Activated CD4-positive, alpha-beta T cell treated with anti-CD3 and anti-CD28 coated beads for 24 hours (primary cell): ENCODE measurements at places on chromosomes 1 and 21.

- no peak for DNase-seq
Observed at GRCh38 chr1:233673947-233674431, 60.1 kb downstream of the KCNK1 start.

GRCh38 chr1:42765269-42765668, 1.6 kb downstream of the P3H1 start:
- no peak for DNase-seq

DNA sequence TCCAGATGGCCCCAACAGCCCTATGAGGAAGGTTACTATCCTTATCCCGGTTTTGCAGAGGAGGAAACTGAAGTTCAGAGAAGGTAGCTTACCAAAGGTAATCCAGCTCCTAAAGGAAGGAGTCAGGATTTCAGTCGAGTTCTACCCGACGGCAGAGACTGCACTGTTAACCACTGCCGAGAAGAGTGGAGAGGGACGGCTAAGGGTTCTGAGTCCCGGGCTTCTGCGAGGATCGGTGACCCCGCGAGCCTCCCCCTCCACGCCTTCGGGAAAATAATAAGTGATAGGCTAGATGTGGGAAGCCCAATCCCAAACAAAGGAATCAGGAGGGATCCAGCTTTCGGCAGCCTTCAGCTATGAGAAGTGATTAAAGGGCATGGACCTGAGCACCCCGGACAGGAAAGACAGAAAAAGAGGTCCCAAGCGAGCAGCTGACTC, 587 bp downstream of the TMEM53 start:
- no peak for DNase-seq

- no peak for DNase-seq
Observed at GRCh38 chr1:1809489-1809888, 31.2 kb upstream of the NADK start.

- DNase-seq, result no peak
Observed at GRCh38 chr1:40379785-40380452, 6.4 kb downstream of the SMAP2 start.

DNA sequence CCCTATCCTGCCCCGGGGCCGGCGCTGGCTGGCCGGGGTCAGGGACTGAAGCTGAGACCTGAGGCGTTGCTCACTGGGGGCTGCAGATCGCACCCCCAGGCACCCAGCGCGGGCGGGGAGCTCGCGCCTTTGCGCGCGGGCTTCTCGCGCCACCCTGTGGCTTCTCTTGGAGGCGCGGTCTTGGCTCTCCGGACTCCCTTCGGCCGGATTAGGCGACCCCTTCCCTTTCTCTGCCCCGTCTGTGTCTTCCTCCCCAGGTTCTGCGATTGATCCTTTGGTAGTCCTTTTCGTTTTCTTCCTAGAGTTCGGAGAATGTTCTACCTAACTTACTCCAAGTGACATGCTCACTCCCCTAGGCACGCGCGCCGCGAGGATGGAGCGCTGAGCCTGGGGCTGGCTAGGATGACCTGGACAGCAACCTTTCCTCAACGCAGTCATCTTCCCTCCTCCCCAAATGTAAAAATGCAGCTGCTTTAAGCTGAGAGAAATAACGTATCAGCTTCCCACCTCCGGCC, 495 bp upstream of the NTRK1 start:
- peak; percentile 40 for DNase-seq

- DNase-seq, result no peak
Observed at GRCh38 chr1:28111157-28111556, 22.7 kb upstream of the EYA3 start.

- DNase-seq, result no peak
Observed at GRCh38 chr21:17848228-17848627, 29.1 kb upstream of the C21orf91 start.

- peak; percentile 72 for DNase-seq
Observed at GRCh38 chr1:157156058-157156541, 17.9 kb upstream of the ETV3 start.

GRCh38 chr1:47769983-47770382, 227.2 kb downstream of the TRABD2B start:
- no peak for DNase-seq

DNA sequence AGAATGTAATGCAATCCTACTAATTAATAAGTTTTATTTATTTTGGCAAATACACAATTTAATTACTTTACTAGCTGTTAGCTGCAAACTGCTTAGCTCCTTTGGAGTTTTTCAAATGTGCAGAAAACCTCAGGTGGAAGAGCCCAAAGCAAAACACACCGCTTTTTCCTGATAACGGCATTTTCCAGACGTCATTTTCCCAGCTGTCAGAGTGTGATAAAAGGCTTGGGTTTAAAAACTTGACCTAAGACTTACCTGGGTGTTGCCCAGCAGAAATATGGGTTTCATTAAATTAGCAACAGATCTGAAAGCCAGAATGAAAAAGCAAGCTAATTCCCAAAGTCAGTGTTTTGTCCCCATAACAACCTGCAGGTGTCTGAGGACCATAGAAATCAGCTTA, 204.0 kb upstream of the HMCN1 start:
- DNase-seq, result no peak

DNA sequence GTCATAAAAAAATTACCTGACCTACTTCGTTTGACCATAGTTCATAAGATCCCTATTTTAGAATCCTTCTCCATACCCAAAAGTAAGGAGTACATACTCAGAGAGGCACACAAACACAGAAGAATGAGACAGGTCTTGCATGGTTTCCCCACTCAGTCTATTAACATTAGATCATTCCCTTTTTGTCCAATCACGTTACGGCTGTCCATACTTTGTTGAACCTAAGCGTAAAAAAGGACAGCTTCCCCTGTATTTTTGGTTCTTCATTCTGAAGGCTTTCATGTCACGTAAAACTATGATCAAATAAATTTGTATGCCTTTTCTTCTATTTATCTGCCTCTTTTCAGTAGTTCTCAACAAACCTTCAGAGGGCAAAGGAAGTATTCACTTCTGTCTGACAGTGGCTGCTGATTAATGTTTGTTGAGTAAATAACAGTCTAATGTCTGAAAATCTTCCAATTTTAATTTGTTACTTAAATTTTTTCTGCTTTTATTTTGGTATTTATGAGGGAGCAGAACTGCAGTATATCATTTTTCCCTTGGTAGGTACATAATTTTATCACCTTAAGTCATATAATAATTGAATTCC, 16.4 kb downstream of the PKN2 start:
- no peak for DNase-seq

DNA sequence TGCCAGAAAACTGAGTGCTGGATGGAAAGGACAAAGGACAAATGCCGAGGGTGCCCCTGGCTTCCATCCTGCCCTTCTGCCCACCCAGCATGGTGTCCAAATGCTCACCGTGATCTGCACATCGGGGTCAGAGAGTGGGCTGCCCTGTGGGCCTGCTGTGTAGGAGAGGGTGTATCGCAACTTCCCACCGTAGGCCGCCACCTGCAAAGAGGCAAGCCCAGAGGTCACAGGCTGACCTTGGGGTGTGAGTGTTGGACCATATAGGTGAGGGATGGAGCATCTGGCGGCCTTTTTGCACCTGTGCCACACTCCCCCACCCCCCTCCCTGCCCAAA, 53.5 kb downstream of the LDLRAD2 start:
- no peak for DNase-seq

GRCh38 chr1:63975481-63975880, 201.7 kb downstream of the ROR1 start:
- no peak for DNase-seq

DNA sequence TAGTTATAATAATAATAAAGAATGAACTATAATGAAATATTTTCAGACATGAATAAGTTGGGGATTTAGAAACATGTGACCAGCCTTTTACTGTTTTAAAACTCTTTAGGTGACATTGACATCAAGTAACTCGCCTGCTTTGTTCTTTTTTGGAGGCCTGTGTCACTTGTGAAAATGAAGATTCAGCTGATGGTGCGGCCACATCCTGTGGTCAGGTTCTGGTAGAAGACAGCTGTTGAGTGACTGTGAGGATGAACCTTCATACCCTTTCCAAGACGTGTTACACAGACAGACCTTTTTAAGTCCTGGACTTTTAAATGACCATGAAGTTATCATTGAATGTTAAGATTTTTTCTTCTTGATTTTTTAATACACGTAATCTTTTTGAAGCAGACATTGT, 10.3 kb downstream of the UTS2 start:
- no peak for DNase-seq

GRCh38 chr21:38806153-38806941, 618 bp downstream of the ETS2 start:
- no peak for DNase-seq

DNA sequence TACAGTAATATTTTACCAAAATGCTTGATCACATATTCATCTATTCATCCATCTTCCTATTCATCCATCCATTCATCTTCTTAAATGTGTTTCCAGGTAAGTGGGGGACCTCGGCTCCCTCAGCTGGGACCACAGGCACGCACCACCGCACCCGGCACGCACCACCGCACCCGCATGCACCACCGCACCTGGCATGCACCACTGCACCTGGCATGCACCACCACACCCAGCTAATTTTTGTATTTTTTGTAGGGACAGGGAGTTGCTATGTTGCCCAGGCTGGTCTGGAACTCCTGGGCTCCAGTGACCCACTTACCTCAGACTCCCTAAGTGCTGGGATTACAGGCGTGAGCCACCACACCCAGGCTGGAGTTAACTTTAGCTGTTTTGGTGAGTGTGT, 21.2 kb downstream of the ACTRT2 start:
- no peak for DNase-seq

DNA sequence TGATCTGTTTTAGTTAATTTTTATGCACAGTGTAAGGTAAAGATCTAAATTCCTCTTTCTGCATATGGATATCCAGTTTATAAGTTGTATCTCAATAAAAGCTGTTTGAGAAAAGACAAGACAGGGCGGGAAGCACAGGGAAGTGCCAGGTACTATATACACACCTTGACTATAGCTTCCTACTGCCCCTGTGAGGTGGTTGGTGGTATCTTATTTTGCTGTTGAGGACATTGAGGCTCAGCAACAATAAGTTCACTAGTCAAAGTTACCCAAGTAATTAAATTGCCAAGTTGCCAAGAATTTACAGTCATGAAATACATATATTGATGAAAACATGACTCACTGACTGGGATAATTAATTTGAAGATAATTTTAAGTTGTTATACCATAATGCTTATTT, 109.1 kb downstream of the CD247 start:
- no peak for DNase-seq
